BE2C (cell line): ENCODE measurements at places on chromosomes 1 and 21.

- DNase-seq = no peak
Measured at GRCh38 chr1:147777694-147778093, 17.3 kb upstream of the GJA5 start.

DNA sequence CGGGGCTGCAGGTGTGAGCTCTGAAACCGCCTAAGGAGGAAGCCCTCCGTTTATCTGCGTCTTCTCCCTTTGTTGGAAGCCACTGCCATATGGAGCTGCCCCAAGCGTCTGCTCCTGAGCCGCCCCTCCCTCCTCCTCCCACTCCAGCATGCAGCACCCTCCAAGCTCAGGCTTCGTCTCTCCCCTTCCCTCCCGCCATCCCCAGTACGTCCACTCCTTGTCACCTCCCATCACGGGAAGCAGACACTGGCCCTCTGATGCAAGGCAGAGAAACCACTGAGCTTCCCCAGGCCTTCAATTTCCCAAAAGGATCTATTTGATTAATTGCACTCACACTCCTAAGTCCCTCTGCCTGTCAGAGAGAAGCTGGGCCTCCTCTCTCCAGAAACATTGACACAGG lies 52.5 kb downstream of the NFASC start:
- DNase-seq = no peak

- DNase-seq = no peak
Measured at GRCh38 chr1:200346700-200347099, 63.1 kb downstream of the ZNF281 start.

GRCh38 chr1:42684139-42684538 lies 1.9 kb downstream of the YBX1 start:
- peak; percentile 22 for DNase-seq

GRCh38 chr1:173175514-173176145 lies 31.5 kb downstream of the TNFSF4 start:
- no peak for DNase-seq

DNA sequence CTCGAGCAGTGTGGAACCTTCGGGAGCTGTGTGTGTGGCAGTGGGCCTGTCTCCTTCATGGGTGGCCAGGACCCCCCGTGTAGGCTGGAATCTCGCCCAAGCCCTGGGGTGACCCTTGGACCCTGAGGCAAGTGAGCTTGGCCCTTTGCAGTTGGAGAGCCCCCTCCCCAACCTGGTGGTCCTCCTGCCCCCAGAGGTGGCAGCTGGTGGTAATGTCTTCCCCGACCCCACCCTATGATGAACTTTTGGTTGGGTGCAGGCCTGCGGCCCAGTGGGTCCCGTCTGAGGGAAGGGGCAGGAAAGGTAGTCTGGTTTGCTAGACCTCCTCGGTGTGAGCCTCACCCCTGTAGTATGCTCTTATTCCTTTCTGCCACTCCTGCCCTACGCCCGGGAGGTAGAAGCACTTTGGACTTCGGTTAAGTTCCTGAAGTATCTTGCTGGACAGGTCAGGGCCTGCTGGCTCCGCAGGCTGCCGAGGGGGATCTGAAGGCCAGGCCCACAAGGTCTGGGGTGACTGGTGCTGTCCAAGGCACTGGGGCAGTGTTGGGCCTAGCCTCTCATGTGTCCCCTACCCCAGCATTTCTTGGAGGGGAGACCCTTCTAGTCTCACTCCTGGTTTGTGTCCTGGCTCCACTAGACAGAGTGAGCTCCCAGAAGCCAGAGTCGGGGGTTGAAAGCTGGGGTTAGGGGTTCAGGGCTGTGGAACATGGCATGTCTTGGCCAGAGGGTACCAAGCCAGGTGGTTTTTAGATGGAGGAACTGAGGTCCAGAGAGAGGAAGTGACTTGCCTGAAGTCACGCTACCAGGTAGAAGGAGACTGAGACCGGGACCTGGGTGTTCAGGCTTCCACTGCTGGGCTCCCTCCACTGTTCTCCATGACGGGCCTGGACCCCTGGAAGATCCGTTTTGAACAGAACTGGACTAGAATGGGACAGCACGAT lies 1.8 kb downstream of the ZNF362 start:
- DNase-seq = no peak

DNA sequence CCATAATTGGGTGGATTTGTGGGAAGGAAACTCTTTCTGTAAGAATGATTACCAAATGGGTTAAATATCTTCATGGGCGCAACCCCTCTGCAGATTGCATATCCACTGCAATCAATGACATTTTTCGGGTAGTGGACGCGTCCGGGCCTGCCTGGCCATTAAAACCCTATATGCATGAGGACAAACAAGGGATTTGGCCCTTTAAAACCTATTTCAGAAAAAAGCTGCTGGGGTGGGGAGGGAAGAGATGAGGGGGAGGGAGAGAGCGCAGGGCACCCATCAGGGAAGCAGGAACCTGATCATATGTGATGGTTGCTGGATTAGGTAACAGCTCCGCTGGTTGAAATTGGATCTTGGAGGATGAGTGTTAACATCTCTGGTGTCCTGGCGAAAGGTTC lies 228.8 kb downstream of the PBX1 start:
- DNase-seq = no peak

DNA sequence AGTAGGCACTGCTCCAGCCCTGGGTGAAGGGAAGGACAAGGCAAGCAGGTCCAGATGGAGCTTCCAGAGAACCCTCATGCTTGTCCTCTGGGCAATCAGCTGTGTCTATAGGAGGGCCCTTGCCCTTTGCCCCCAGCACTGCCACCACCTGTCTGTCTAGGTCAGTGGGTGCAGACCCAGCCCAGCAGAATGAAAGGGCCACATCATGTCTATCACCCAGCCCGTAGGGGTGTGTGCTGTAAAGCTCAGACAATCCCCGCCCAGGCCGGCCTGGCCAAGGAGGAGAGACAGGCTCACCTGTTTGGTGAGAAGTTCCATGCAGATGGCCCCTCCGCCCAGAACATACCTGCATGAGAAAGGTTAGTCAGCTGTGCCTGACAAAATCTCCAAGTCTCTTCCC lies 7.0 kb downstream of the UBE2Q1 start:
- DNase-seq = no peak

DNA sequence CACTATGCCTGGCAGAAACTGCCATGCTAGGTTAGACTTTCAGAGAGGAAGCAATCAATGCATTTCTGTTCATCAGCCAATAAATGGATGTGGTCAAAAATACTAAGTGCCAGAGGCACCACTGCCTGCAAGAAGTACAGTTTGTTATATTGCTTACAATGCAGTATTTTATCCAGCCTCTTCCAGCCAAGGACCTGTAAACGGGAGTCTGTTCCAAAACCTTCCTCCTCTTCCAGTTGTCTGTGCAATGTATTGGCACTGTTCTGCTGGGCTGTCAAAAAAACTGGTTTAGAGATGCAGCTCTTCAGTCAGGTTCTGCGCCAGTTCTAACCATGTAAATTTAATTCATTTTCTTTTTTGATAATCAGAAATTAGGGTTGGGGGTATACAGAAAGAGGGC lies 175.7 kb downstream of the EIF4G3 start:
- DNase-seq = no peak

GRCh38 chr1:41540886-41541591 lies 56.6 kb upstream of the EDN2 start:
- no peak for DNase-seq
